ENCODE measurements at places on chromosomes 6 and 20.

DNA sequence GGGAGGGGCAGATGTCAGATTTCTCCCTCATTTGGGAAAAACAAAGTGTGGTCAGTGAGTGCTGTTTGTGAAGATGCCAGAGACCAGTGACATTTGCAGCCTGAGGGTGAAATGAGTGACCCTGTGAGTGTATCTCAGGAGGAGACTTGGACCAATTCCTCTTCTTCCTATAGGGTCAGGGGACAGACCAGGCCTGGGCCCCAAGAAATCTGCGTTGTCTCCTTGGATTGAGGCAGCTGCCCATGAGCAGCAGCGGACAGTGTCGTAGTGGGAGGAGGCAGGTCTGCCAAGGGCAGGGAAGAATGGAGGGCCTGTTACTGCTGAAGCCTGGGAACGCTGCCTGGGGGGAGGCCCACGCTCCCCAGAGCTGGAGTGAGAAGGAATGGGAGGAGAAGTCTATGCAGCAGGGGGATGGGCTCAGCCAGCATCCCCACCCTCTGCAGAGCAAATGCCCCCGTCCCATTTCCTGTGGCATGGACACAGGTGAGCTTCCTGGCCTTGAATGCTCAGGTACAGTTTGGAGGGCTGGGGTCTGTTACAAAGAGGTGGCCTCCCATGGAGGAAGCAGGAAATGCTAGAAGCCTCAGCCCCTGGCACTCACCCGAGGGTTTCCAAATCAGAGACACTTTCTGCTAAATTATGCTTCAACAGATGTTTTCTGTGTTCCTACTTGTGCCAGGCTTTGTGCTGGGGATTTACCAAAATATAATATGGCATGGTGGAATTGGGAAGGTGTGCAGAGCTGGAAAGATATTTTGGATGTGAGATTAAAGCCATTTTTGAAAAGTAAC, 29.8 kb downstream of the DAAM2 start:
- DNase-seq = no peak

DNA sequence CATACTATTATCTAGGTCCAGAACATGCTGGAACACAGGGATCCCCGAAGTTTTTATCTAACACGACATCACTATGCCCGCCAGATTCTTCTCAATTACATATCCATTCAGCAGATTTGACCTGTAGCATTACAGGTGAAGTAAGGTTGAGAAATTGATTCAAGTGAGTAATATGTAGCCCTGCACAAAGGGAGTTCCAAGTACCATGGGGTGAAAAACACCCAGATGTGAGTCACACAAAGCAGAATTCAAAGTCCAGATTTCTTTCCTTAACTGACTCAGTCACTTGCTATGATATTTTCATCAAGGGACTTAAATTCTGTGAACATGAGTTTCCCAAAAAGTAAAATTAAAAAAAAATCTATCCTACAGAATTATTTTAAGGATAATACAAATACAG, 655.4 kb upstream of the PTCHD4 start:
- no peak for DNase-seq

DNA sequence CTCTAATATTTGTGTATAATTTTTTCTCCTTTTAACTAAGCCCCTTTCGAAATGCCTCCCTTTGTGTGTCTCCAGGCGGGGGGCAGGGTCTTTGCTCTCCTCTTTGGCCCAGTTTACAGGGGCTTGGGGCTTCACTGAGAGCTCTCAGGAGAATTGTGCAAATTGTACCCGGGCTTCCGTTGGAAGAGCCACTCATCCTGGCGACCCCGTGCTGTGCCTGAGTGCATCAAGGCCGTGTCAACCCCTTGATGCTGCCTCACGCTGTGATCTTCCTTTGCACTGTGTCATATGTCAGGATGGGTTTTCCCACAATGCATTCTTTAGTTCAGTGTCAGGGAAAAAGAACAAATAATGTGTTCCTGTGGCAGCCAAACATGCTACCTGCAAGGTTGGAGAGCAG, 118.0 kb upstream of the POU3F2 start:
- no peak for DNase-seq

DNA sequence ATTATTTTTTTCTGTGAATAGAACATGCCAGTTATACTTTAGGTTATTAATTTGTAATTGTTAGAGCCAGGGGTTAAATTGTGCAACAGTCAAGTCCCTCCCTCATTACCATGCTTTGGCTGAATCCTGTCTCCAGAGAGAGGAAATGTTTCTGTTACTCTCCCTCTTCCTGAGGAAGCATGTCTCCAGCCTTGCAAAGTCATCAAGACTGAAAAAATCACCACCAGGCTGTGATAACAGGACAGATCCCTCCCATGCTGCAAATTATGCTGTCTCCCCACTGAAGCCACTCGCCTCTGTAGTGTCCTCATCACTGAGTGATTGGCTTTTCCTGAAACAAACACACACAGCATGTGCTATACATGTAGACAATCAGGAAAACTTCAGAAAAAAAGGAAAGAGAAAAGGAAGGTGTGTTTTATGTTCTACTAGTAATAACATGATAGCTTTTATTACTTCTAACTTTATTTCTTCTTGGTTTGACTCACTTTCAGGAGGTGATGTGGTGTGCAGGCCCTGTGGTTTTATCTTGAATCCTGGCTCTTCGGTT, 290.0 kb upstream of the JAG1 start:
- DNase-seq = no peak

DNA sequence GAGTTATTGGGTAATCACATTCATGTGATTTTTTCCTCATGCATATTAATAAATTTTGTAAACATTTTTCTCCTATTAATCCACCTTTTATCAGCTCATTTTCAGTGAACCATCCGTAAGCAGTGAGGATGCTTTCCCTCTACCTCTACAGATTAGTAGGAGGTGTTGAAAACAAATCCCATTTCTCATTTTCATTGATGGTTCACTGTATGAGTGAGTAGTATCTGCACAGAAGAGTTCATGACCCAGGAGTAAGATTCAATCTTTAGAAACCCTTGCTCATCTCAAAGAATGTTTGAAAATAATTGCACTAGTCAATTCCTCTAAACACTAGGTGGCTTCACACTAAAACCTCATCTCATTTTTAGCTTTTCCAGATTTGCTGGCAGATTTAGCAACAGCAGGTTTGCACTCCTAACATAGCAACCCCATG, 440.0 kb downstream of the HAO1 start:
- no peak for DNase-seq

DNA sequence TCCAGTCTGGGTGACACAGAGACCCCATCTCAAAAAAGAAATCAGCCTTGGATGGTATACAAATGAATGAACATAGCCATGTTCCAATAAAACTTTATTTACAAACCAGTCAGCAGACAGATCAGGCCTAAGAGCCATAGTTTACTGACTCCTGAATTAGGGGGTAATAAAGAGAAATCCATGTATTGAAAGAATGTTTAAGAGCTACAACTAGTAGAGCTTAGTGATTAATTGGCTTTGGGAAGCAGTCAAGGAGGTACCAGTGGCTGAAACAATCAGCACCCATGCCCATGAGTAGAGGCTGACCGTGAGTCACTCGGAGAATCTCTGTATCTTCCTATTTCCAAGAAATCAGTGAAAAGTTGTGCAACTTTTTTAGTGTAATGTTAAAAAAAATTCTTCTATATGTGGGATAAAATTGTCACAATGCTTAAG, 223.6 kb upstream of the RREB1 start:
- no peak for DNase-seq

GRCh38 chr6:150606168-150606591, 6.5 kb downstream of the PLEKHG1 start:
- no peak for DNase-seq

GRCh38 chr6:17505062-17505476, 95.0 kb upstream of the FAM8A1 start:
- no peak for DNase-seq

GRCh38 chr6:7214468-7214867, 98.5 kb downstream of the SSR1 start:
- DNase-seq = no peak

DNA sequence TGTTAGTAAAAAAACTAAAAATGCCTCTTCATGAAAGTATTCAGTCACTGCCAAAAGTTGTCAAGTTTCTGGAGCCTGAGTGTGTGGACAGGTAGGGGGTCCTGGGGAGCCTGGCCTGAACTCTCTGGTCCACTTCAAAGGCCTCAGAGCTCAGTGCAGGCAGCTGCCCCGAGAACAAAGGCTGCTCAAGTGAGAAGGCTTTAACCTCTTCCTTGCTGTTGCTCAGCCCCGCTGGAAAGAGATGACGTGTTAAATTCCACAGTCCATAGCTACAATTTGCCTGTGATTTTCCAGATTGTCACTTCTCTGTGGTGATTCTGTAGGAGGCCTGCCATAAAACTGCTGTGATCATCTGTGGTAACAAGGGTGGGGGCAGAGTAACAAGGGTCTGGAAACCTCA, 96.9 kb downstream of the FAM120B start:
- no peak for DNase-seq

DNA sequence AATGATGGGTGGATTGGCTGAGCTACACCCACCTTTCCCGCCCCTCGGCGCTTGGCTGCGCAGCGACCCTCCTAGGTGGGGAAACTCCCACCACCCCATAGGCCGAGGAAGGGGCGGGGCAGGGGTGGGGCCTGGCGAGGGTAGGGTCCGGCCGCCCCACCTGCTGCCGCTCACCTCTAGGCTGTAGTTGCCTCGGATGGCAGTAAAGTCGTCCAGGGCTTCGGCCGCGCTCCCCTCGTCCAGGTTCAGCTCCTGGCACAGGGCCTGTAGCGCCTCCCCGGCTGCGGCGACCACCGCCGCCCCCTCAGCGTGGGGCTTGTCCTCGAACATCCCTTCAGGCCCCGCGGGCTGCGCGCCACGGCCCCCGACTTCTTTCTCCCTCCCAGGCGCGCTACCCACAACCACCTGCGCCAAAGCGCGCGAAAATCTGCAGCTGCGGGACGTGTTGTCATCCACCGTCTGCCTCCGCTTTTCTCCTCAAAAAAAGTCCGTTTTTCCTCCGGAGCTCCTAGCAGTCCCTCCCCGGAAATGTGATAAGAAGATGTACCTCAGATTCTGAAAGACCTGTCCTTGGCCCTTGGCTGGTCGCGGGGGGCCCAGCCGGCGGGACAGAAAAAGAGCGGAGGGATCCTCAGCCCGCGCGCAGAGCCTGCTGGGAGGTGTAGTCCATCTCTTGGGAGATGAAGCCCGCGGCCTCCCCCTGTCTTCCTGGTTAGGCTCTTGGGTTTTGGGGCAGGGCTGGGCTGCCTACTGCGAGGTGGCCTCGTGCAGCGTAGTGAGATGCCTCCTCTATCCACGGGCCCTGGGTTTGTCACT, at the start of gene RBL1:
RBL1 (minus strand) TSS at position 399 of the 816 bp plus-strand sequence; CDS start at position 330, 69 bp downstream.
- DNase-seq = peak; percentile 62

DNA sequence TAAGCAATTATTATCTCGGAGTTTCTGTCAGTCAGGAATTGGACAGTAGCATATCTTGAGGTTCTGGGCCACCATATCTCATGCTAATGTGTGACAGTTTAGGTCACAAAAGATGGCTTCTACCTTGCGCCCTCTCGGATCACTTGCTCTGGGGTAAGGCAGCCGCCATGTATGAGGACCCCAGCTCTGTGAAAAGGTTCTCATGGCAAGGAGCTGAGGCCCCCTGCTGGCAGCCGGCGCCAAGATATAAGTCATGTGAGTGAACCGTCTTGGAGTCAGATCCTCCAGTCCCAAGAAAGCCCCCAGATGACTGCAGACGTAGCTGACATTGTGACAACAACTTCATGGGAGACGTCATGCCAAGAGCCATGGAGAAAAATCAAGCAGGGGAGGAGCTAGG, 670.8 kb downstream of the KIF16B start:
- no peak for DNase-seq

- no peak for DNase-seq
These were observed 9.0 kb downstream of the EMILIN3 start for GRCh38 chr20:41357424-41358163.

DNA sequence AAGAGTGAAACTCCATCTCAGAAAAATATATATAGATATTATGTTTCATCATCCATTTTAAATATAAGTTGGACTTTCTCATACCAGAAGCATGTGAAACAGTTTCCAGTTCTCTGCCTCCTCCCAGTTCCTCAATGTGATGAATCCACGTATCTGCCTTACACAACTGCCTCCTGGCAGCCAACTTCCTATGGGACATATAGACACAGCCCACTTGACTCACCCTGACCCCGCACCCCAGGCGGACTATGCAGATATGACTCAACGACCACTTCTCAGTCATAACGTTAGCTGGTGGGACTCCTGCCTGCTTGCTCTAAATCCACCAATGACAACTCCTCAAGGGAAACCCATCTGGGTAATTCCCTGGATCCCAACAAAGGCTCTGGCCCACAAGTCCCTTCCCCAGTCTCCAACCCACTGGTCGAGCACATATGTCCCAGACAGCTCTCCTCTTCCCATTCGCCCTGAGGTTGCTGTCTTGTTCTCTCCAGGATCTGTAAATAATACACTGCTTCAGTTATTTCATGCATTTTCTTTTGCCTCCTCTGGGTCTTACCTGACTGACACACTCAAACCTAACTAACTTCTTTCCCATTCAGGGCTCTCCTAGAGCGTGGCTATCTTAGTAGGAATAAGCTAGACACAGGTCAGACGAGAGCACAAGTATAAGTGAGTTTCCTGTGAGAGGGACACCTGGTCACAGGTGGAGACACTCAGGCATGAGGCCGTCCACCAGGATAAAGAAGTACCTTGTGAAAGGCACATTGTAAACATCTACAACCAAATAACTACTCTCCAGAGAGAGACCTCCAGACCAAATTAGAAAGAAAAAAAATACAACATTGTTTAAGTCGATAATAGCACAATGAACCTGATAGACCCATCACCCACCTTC, 548.5 kb downstream of the CD83 start:
- peak; percentile 56 for DNase-seq

DNA sequence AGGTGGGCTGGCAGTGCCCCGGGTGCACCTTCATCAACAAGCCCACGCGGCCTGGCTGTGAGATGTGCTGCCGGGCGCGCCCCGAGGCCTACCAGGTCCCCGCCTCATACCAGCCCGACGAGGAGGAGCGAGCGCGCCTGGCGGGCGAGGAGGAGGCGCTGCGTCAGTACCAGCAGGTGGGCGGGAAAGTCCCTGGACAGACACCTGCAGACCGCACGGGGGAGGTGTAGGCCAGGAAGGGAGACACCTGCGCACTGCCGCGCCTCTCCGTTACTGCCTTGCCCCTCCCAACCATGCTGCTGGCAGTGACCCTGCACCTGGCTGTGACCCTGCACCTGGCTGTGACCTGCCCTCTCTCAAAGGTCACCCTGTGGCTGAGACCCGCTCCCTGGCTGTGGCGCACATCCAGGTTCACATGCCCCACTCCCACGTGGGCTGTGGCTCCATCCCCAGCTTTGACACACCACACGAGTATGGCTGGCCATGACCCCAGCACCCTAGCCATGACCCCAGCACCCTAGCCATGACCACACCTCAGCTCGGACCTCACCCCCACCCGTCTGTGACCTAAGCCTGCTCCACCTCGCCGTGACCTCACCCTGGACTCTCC, 11.6 kb downstream of the RBCK1 start:
- no peak for DNase-seq

- DNase-seq = no peak
These were observed 127.2 kb upstream of the TAB2 start for GRCh38 chr6:149190224-149190831.

DNA sequence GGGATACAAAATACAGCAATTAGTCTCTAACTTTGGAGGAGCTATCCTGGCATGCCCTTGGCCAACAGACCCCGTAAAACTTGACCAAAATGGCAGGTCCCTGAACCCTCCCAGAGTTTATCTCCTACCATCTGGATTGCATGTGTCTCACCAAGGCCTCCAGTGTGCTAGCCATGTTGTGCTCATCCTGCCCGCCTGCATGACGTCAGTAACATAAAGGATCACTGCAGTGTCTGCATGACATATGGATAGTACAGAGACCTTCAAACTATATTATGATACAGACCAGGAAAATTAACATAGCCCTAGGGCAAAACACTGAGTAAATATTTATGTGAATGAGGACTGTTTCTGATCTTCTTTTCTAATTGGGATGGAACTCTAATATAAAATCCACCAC, 25.3 kb downstream of the CPXM1 start:
- DNase-seq = no peak
